ENCODE measurements at places on chromosomes 1 and 21.
A peak's percentile ranks its signal among the peaks of the same experiment; 100 is the strongest.

- DNase-seq: no peak
Measured at GRCh38 chr21:36415375-36415774, 30.2 kb downstream of the CHAF1B start.

GRCh38 chr1:2882966-2883696, 81.6 kb upstream of the TTC34 start:
- no peak for DNase-seq

DNA sequence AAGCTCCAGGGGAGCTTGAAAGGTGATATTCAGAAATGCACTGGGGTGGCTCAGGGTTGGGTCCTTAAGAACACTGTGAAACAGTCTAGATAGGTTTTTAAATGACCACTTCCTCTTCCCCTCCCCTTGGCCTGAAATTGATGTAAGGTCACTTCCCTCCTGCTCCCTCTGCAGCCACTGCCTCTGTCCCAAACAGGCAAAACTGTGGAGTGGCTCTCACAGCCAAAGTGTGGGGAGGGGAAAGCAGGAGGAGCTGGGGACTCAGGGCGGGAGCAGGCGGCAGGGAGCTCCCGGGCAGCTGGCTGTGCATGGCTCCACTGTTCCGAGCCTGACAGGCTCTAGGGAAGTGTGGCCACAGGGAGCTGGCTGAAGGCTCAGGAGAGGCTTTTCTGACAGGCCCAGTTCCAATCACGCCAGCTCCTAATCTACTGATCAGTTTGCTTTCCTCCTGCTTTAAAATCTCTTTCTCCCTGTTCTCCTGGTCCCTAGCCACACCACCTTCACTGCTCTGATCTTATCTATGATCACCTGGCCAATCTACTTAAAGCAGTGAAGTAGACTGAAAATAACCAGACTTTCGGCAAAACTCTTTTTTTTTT, 5.1 kb upstream of the CSRP1 start:
- DNase-seq: peak; percentile 82

DNA sequence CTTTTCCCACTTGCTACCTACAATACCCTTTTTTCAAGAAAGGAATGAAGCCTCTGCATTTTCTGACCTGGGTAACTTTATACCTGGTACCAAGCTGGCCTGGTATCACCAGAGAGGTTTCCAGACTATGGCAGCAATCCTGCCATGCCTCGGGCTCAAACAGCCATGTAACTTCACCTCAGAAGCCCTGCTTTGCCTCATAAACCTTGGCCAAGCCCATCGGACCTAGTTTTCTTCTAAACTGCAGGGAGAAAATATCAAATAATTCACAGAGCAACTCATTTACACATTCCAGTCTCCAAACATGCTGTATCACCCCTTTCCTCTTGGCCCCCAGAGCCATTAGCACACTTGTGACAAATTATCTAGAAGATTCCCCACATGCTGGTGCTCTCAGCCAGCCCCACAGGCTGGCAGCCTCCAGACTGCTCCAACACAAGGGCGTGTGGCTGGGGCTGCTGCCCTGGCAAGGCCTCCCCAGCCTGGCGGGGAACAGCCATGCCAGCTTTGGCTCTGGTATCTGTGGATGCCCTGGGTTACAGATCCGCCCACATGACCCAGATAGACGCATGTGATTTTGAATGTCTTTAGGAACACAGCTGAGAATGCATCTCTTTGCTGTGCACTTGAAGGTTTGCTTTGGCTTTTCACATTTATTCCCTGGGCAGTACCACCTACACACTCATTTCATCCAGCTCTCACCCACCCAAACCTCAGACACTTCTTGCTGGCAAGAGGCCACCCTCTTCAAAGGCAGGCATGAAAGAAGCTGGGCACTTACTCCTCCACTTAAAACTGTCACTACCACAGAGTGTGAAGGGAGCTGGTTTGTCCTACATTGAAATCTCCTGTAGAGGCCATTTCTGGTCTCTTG, 70.0 kb upstream of the BCAR3 start:
- peak; percentile 78 for DNase-seq

DNA sequence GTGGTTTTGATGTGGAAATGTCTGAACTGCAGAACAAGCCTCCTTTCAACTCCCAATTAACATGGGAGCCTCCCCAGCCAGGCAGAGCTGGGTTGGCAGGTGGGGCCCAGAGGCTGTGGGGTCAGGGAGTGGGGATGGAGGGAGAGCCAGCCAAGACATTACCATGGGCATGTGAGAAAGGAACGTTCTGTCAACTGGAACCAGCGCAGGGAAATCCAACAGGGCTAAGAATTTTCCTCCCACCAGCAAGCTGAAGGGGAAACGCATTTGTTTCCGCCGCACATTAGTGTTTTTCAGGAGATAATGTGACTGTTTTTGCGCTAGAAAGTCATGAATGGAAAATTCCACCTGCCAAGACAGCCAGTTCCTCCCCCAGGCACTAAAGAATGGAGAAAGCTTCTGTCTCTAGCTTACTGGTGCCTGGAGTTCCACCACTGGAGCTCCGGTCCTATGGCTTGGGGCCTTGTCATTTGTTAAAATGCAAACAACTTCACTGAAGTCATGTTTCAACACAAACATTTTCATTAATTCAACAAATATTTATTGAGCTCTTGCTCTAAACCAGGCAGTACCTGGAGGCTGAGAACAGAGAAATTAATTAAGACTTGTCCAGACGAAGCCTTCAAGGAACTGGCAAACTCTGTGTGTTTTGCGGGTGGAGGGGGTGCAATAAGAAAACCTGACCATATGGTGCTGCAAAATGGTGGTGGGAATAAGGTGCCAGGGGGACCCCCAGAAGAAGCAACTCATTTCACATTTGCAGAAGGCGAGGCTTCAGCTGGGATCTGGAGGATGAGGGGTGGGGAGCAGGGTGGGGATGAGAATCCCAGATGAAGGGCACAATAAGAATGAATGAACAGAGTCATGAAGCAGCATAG, 305.1 kb downstream of the MATN1 start:
- no peak for DNase-seq

- DNase-seq: no peak
Measured at GRCh38 chr1:165924117-165924516, 96.7 kb downstream of the UCK2 start.

- no peak for DNase-seq
Measured at GRCh38 chr1:25128121-25128621, 104.1 kb downstream of the SYF2 start.

GRCh38 chr1:81703391-81703755, 97.4 kb upstream of the ADGRL2 start:
- no peak for DNase-seq

DNA sequence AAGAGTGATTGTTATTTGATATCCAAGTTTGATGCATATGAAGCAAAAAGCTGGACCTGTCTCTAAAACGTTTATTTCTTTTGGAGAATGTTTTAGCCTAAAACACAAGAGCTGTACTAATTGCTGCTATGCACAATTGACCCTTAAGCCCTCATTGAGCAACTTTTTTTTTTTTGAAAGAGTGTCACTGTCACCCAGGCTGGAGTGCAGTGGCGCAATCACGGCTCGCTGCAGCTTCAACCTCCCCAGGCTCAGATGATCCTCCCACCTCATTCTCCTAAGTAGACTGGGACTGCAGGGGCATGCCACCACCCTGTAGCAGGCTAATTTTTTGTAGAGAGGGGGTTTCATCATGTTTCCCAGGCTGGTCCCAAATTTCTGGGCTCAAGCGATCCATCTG, 129.1 kb downstream of the PIK3R3 start:
- peak; percentile 47 for DNase-seq

- DNase-seq: no peak
Measured at GRCh38 chr21:44046734-44047133, 34.6 kb downstream of the TRAPPC10 start.

DNA sequence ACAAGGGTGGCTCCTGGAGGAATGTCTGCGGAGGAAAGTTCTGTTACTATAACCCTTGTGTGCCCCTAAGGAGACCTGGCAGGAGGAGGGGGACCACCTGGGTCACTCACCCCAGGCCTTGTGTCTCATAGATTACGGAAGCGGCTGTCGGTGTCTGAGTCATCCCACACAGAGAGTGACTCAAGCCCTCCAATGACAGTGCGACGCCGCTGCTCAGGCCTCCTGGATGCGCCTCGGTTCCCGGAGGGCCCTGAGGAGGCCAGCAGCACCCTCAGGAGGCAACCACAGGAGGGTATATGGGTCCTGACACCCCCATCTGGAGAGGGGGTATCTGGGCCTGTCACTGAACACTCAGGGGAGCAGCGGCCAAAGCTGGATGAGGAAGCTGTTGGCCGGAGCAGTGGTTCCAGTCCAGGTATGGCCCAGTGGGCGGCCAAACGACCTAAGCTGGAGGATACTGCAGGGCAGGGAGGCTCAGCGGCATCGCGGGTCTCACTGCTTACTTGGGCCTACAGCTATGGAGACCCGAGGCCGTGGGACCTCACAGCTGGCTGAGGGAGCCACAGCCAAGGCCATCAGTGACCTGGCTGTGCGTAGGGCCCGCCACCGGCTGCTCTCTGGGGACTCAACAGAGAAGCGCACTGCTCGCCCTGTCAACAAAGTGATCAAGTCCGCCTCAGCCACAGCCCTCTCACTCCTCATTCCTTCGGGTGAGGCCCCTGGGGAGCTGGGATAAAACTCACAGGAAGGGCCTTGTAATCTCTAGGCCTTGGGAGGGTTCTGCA, 101.4 kb downstream of the PIK3R3 start:
- DNase-seq: no peak
